ENCODE measurements at places on chromosomes 4 and X. TPM values are rescaled to one million over a fixed set of nuclear protein-coding genes. Genes with fewer than 3 reads are reported as not detected.

Gene PRDM5
- total RNA-seq, result 15.6 TPM

DNA sequence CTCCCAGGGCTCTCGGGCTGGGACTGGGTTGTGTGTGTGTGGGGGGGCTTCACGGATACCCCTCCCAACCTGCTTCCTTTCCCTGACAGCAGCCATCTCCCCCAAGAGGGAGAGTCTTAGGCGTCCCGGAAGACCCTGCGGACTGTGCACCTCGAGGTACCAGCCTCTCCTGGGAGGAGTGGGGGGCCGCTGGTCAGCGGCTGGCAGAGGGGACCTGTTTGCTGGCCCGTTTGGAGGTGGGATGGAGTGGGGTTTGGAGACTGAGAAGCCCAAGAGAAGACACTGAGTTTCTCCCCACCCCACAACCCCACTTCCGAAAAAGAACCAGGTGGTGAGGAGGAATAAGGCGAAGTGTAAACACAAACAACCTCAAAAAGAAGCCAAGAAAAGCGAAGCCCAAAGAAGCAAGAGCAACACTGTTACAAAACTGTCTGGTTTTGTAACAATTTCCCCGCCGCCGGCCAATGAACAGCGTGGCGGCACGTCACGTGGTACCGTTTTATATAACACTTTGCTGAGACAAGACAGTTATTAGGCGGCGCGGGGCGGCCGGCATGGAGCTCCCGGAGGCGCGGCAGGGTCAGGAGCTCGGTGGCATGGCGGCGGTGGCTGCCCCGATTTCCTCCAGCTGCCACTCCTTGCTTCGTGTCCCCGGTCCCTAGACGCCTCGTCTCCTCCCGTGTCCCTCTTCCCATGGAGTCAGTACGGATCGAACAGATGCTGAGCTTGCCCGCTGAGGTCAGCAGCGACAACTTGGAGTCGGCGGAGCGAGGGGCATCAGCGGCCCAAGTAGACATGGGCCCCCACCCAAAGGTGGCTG, at the start of gene LONRF3:
LONRF3 (plus strand) TSS at position 531 of the 820 bp plus-strand sequence; CDS start at position 694, 163 bp downstream.
- no peak within 1 kb of the TSS for H3K27ac ChIP-seq
- H3K4me3 ChIP-seq, result peak within 1 kb of the TSS; percentile 35
- H3K4me1 ChIP-seq, result no peaks in the 10 kb centered on the region
- peak; percentile 53 for DNase-seq
- peaks cover 66% of the 10 kb centered on the region for H3K27me3 ChIP-seq

DNA sequence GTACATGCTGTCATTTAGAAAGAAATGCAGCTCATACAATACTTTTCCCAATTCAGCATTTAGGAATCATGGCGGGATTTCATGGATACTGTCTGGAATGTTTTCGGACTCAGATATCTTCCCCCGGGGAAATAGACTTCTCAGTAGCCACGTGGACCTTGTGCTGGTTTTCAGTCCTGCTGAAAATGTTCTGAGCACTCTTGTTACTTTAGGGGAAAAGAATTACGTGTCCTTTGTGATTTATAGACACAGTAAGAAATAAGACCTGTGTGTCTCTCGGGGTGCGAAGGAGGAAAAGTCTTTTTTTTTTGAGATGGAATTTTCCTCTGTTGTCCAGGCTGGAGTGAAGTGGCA, 3.8 kb downstream of the CD99 start:
- H3K27me3 ChIP-seq, result peaks cover 16% of the 10 kb centered on the region
- H3K27ac ChIP-seq, result no peak overlapping the region
- peaks cover 8% of the 10 kb centered on the region for H3K4me1 ChIP-seq
- no peak for DNase-seq
- H3K4me3 ChIP-seq, result no peak overlapping the region

Gene CDS1
- 5.7 TPM for total RNA-seq

DNA sequence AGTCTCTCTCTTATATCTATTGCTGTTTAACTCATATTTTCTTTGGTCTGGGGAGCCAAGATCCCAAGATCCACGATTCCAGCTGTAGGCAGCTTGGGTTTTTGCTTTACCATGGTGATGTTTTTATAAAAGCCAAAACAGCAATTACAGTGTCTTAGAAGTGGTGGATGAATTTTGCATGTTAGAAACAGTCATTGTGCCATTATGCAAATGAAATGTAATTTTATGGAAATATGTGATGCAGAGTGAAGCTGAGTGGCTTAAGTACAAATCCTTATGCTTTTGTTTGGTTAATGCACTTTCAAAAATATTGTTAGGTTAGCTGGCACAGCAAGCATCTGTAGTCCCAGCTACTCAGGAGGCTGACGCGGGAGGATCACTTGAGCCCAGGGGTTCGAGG, 32.8 kb upstream of the PTTG2 start:
- no peak overlapping the region for H3K27ac ChIP-seq
- DNase-seq, result no peak
- H3K36me3 ChIP-seq, result no peaks in the 10 kb centered on the region
- no peak overlapping the region for H3K4me3 ChIP-seq
- no peaks in the 10 kb centered on the region for H3K27me3 ChIP-seq

DNA sequence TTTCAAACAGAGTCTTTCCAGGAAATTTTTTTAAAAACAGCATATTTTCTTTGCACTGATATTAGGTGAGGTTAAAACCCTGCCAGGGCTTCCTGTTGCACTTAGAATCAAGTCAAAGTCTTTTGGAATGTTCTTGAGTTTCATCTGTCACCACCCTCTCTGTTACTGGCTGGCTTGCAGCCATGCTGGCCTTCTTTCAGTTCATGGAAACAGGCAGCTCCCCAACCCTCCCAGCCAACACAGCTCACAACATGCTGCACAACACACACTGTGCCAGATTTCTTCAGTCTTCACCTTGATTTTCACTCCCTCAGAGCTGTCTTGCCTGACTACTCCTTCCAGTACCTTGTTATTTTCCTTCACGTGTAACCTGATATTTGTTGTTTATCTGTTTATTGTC, 129.5 kb downstream of the KCNIP4 start:
- H3K4me1 ChIP-seq, result no peaks in the 10 kb centered on the region
- no peak for DNase-seq
- no peaks in the 10 kb centered on the region for H3K36me3 ChIP-seq
- H3K27me3 ChIP-seq, result no peaks in the 10 kb centered on the region

Gene SPP1
- total RNA-seq, result 12.8 TPM

Gene CTBP1
- total RNA-seq, result 170 TPM

GRCh38 chr4:147019091-147019490, 73.4 kb upstream of the TTC29 start:
- peak; percentile 89 for DNase-seq
- peaks cover 14% of the 10 kb centered on the region for H3K4me1 ChIP-seq
- H3K27me3 ChIP-seq, result no peaks in the 10 kb centered on the region
- no peak overlapping the region for H3K27ac ChIP-seq
- H3K4me3 ChIP-seq, result no peak overlapping the region

DNA sequence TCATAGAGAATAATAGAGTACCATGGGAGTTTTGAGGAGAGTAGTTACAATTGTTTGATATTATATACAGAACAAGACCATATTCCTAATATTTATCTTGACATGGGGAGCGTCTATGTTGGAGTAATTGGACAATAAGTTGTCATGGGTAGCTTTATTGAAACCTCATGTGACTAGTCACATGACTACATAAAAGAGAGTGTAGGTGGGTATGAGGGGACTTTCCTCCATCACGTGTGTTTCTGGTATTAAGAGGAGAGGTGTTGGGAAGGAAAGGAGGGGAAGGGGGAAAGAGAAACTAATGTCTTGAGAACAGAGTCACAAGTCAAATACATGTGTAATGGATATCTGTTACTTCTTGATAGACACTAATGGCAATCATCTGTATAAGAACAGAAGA, 33.1 kb downstream of the PDLIM5 start:
- no peak overlapping the region for H3K27ac ChIP-seq
- H3K27me3 ChIP-seq, result no peaks in the 10 kb centered on the region
- H3K36me3 ChIP-seq, result peaks cover 21% of the 10 kb centered on the region
- H3K4me3 ChIP-seq, result no peak overlapping the region
- H3K4me1 ChIP-seq, result no peaks in the 10 kb centered on the region

DNA sequence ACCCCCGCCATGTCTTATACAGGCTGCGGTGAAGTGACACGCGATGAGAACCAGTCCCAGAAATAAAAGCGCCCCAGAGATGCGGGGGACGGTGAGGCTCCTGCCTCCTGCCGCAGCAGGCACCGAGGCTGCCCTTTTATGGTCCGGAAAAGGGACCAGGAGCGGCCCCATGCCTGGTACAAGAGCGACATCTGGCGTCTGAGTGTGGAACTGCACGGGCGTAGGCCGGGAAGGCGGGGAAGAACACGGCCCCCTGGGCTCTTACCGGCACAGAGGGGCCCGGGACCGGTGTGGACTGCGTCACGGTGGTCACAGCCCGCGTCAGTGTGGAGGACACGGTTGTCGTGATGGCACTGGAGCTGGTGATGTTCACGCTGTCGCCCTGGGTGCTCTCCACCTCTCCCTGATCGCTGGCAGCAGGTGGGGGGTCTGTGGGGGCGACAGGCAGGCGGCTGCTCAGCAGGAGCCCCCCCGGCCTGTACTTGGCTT, 8.9 kb upstream of the RENBP start:
- H3K27me3 ChIP-seq, result no peaks in the 10 kb centered on the region
- H3K36me3 ChIP-seq, result peaks cover 25% of the 10 kb centered on the region
- H3K27ac ChIP-seq, result no peak overlapping the region
- H3K4me3 ChIP-seq, result no peak overlapping the region

DNA sequence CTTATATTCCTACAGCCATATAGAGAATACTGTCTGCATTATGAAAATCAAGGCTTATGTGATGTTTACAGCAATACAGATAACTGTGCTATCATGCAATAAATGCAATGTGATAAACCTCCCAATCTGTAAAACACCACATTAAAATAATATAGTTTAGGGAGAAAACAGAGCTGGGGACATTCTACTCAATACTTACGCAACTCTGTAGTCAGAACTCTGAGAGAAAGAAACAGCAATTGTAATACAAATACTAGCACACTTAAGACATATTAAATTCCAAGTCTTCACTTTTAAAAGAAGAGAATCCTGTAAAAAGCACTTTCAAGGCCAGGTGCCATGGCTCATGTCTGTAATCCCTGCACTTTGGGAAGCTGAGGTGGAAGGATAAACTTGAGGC, 61.4 kb downstream of the ANKRD17 start:
- no peaks in the 10 kb centered on the region for H3K27me3 ChIP-seq
- no peaks in the 10 kb centered on the region for H3K4me1 ChIP-seq
- peaks cover 6% of the 10 kb centered on the region for H3K36me3 ChIP-seq
- no peak overlapping the region for H3K27ac ChIP-seq
- H3K4me3 ChIP-seq, result no peak overlapping the region

GRCh38 chrX:119655125-119655524, 37.8 kb downstream of the SEPTIN6 start:
- no peaks in the 10 kb centered on the region for H3K27me3 ChIP-seq
- no peaks in the 10 kb centered on the region for H3K4me1 ChIP-seq
- H3K36me3 ChIP-seq, result no peaks in the 10 kb centered on the region
- H3K4me3 ChIP-seq, result no peak overlapping the region
- no peak for DNase-seq
- H3K27ac ChIP-seq, result no peak overlapping the region

- no peaks in the 10 kb centered on the region for H3K27me3 ChIP-seq
- DNase-seq, result no peak
- H3K4me3 ChIP-seq, result no peak overlapping the region
- peaks cover 80% of the 10 kb centered on the region for H3K36me3 ChIP-seq
- no peak overlapping the region for H3K27ac ChIP-seq
- H3K4me1 ChIP-seq, result no peaks in the 10 kb centered on the region
Measured at GRCh38 chr4:1945124-1945895, 63.5 kb downstream of the NELFA start.

Gene KIAA1210
- not detected for total RNA-seq

Gene MPC1L
- not detected for total RNA-seq

Gene PASD1
- total RNA-seq, result not detected

DNA sequence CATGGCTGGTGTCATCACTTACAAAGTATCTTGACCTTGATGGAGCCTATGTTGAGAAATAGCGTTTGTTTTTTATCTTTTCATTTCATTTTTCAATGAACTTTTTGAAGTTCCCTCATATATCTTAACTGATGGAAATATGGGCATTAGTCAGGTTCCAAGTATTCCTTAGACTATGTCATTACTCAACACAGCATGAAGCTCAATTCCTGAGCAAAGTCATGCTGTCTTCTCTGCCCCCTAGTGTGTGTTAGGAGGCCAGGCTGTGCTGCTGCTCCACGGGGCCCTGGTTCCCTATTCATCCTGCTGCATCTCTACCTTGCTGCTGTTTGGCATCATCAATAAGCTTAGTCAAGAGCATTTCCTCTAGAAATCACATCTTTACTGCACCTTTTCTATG, 40.9 kb downstream of the GPR143 start:
- no peaks in the 10 kb centered on the region for H3K4me1 ChIP-seq
- no peak overlapping the region for H3K4me3 ChIP-seq
- H3K27me3 ChIP-seq, result no peaks in the 10 kb centered on the region
- H3K27ac ChIP-seq, result no peak overlapping the region
- no peak for DNase-seq

Data from endodermal cell (in vitro differentiated cells).